ENCODE measurements at places on chromosomes 5 and 9.
A peak's percentile ranks its signal among the peaks of the same experiment; 100 is the strongest.

DNA sequence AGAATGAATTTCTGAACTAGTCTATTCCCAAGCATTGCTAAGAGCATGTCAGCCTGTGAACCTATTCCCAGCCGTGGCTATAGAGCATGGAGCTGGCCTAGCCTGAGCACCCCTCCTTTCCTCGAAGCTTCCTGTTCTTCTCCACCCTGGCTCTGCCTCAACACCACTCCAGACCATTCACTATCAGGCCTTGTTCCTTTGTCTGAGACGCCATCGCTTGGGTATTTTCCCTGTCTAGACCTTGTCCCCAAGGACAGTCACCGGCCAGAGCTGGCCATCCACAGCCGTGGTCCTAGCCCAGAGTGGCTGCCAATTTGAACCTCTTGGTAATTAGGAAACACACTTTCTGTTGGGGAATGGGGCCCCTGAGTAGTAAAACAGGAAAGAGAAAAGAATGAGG is 105.8 kb downstream of the LIFR start:
- DNase-seq: no peak

GRCh38 chr5:171475596-171475995 is 56.1 kb downstream of the FGF18 start:
- DNase-seq: no peak

GRCh38 chr9:80467632-80468031 is 895.9 kb downstream of the TLE4 start:
- no peak for DNase-seq

DNA sequence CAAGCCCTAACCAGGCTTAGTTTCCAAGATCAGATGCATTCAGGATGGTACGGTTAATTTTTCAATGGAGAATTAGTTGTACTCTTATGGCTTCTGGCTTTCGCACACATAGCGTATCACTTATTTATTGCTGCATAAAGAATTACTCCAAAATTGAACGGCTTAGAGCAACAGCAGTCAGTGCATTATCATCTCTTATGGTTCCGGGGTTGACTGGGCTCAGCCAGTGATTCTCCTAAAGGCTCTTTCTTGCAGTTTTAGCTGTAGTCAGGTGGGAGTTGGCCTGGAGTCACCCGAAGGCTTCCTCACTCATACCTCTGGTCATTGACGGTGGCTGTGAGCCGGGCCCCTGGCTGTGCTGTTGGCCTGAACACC is 595 bp upstream of the GRHPR start:
- no peak for DNase-seq

- DNase-seq: peak; percentile 74
Observed at GRCh38 chr9:137301081-137301947, 757 bp downstream of the NRARP start.

- DNase-seq: no peak
Observed at GRCh38 chr5:180858586-180858985, 2.5 kb downstream of the ZFP62 start.

GRCh38 chr5:144370273-144370672 is 199.6 kb downstream of the KCTD16 start:
- no peak for DNase-seq

- peak; percentile 55 for DNase-seq
Observed at GRCh38 chr5:122101636-122102285, 23.7 kb upstream of the LOX start.

- no peak for DNase-seq
Observed at GRCh38 chr9:15707000-15707399, 154.2 kb downstream of the CCDC171 start.

GRCh38 chr5:40631236-40631635 is 48.5 kb upstream of the PTGER4 start:
- no peak for DNase-seq

- DNase-seq: no peak
Observed at GRCh38 chr5:110268985-110269384, 457.5 kb downstream of the TMEM232 start.

DNA sequence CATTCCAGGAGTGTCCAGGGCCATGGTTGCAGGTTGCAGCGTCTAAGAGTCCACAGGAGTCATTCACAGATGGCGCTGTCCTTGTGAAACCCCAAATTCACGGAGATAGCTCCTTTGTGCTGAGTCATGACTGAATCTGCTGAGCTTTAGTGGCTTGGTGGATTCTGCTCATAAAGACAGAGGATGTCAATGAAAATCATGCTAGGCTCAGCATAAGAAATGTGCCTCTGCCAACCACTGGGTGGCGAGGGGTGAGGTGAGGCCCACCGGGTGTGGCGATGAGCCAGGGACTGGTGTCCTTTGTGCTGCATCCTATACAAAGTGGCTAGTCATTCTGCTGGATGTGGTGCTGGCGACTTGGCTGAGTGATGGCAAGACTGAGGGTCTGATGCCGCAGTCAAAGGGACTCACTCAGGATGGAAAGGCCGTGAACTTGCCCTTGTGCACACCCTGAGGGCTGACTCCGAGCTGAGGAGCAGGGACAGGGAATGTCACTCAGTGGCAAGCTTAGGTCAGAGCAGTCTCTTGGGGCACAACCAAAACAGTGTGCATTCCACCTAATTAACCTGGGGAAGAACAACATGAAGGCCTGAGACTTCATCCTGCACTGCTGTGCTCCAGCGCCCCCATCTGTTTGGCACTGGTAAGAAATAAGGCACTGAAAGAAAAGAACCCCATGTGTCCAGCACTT is 71.5 kb downstream of the DAP start:
- peak; percentile 46 for DNase-seq

Measured in cardiac muscle cell (in vitro differentiated cells and primary cell).